ENCODE measurements at places on chromosomes 11 and 22.

- no peak for DNase-seq
Observed at GRCh38 chr22:49334449-49334789, 493.3 kb downstream of the BRD1 start.

DNA sequence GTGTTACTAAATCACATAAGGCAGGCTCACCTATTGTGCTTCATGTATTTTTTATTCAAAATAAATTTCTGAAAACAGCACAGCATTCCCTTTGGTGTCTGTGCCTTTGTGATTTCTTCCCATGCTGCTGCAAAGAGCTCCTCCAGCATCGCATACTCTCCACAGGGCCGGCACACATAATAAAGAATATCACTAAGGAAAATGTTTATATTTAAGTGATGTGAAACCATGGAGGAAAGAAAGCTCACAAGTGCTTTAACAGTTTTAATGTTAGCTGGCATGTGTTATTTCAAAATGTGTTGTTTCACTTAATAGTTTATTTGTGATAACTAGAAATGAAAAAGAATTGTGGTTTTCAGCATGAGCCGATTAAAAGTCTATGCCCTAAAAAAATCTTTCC is 241.3 kb upstream of the ANO3 start:
- no peak for DNase-seq

DNA sequence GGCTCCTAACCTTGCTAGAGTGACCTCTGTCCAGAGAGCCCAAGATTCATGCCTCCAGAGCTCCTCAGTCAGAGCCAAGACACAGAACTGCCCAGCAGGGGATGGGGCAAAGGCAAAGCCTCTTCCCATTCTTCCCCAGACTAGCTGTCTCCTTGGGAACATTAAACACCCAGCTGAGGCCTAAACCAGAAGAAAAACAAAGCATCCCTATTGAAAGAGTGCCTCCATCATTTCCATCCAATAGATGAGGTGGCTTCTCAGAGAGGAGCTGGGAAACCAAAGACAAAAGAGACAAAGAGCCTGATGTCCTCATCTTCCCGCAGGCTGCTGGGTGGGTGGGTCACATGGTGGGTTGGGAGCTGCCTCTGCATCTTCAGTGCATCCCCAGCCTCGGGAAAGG is 37.4 kb downstream of the COMMD9 start:
- no peak for DNase-seq

- DNase-seq, result no peak
Observed at GRCh38 chr11:7004482-7004881, 15.7 kb downstream of the ZNF214 start.

Measured in stimulated activated CD4-positive, alpha-beta T cell treated with anti-CD3 and anti-CD28 coated beads, Interleukin-2, amount 100 ng/mL, for 24 hours (primary cell).